DMS79 treated with DMSO at 0.1 percent for 48 hours (cell line): ENCODE measurements at places on chromosomes 5 and 9.

GRCh38 chr9:693201-694091 is 148.1 kb upstream of the DMRT1 start:
- no peak for DNase-seq

DNA sequence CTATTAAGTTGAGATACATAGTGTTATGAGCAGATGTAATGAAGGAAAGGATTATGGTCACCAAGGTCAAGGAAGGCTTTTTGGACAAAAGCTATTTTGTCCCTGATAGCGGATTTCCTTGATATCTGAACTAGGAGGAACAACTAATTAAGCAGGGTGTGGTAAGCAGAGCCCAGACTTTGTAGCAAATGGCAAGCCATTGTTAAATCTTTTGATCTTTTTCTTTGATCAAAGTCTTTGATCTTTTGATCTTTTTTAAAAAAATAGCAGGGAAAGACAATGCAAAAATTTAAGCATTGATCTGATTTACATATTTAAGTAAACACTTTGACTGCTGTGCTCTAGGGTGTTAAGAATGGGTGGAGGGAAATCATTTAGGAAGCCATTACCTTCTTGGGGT is 1242.0 kb downstream of the MAT2B start:
- DNase-seq: no peak

DNA sequence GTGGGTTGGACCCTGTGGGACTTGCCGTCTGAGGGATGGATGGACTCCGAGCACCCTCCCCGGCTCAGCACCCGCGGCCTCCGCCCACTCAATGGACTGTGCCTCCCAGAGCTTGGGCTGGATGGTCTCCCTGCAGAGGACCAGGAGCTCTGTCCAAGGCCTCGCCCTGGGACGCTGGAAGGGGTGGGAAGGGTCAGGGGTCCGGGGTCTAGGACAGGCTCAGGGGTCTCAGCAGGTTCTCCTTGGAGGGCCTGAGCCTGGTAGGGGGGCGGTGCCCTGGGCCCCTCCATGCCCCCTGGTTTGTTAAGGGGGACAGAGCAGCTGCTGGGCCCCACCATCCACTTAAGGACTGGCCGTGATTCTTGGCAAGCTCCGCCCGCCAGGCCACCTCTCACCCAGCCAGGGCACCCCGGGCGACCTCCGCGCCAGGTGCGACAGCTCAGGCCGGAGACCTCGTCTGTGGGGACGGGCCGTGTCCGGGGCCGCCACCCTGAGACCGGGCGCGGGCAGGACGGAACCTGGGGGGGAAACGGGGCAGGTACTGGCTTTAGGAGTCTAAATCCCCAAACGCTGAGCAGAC is 29.2 kb downstream of the EXOC3 start:
- DNase-seq: no peak

DNA sequence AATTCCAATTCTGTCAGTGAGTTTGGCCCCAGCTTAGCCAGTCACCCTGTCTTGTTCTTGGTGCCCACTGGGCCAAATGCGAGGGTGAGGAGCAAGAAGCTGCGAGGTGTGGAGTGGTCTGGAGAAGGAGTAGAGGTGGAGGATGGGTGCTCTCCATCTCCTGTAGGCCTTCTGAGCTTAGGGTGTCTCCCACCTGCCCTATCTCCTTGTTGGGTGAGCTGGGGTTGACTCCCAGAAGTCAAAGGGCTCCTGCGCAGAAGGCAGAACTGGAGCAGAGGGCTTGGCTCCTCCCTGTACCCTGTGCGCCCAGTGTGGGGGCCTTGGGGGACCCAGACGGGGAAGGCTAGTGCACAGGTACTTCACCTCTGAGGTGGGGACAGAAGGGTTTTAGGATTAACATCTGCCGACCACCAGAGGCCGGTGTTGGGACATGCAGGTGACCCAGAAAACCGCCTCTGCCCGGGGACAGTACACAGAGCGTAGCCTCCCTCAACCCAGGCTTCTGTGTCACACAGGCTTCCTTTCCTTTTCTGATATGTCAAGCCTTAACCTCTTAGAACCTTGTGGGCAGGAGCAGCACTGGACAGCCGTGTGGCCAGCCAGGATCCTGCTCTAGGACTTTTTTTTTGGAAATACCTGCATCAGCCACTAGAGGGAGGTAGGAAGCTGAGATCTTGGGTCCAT is 16.9 kb downstream of the IL5 start:
- DNase-seq: peak; percentile 5

- no peak for DNase-seq
Observed at GRCh38 chr5:136042665-136043121, 13.9 kb downstream of the TGFBI start.

DNA sequence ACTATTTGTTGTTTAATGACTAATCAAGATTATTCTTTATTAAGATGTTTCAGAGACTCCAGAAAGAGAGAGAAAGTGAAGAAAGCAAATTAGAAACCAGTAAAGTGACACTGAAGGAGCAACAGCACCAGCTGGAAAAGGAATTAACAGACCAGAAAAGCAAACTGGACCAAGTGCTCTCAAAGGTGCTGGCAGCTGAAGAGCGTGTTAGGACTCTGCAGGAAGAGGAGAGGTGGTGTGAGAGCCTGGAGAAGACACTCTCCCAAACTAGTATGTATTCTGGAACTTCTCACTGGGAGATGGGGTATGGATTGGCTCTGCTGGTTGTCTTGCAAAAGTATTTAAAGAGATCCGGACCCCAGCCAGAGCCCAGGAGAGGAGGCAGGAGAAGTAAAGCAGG is 33.6 kb downstream of the RAB14 start:
- DNase-seq: peak; percentile 75

- DNase-seq: no peak
Observed at GRCh38 chr5:111225926-111226325, 1.7 kb downstream of the CAMK4 start.

DNA sequence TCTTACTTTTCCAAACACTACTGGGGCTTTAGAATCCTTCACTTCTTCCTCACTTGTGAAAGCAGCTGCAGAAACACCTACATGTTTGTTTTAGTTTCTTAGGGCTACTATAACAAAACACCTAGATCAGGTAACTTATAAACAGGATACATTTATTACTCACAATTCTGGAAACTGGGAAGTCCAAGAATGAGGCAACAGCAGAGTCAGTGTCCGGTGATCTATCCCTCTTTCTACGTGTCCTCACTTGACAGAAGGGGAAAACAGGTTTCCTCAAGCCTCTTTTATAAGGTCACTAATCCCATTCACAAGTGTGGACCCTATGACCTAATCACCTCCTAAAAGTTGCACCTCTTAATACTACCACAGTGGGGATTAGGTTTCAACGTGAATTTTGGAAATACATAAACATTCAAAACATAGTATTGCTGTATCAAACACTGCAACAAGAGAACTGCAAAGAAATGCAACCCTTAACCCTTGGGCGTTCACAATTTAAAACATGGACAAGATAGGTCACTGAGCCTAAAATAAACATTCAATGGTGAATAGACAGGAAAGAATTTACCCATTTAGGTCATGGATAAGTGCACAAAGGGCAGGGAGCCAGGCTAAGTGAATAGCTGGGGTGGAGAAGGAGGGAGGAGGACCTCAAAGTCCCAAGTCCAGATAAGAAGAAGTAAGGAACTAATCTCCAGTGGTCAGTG is 104.3 kb downstream of the PIK3R1 start:
- DNase-seq: no peak
